Myocyte (in vitro differentiated cells): ENCODE measurements at places on chromosomes 11 and 22. TPM values are rescaled to one million over a fixed set of nuclear protein-coding genes. Genes with fewer than 3 reads are reported as not detected.
A peak's percentile ranks its signal among the peaks of the same experiment; 100 is the strongest.

GRCh38 chr11:78189174-78189724 lies 530 bp downstream of the USP35 start:
- no peak for DNase-seq

GRCh38 chr22:38276166-38276565 lies 3.4 kb upstream of the TMEM184B start:
- peak; percentile 44 for DNase-seq

The SCUBE1 gene
- not detected in 2 replicates for total RNA-seq

GRCh38 chr11:69888483-69889181 lies 69.4 kb upstream of the FGF3 start:
- DNase-seq, result peak; percentile 65

DNA sequence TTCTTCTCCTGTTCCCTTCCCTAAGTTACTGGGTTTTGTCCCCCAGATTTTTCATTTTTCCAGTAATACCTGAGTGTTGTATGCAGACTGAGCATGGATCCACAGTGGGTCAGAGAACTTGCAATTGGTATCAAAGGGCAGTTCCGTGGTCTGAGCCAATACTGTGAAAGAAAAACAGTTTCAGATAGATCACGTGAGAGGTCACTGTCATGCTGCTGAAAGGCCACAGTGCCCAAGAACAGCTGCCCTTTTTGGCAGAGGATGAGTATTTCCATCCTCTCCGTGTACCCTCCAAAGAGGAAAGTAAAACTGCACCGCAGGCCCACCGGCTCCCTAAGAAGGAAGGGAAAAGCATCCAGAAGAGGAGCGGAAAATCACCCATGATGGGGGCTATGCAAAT lies 73.0 kb upstream of the TBCEL start:
- DNase-seq, result peak; percentile 57

The CRYAB gene
- total RNA-seq, result 182 and 268 TPM in 2 replicates

The ELMOD1 gene
- 3.5 and 9.3 TPM in 2 replicates for total RNA-seq

- peak; percentile 33 for DNase-seq
Measured at GRCh38 chr11:45182902-45183301, 36.5 kb downstream of the PRDM11 start.

DNA sequence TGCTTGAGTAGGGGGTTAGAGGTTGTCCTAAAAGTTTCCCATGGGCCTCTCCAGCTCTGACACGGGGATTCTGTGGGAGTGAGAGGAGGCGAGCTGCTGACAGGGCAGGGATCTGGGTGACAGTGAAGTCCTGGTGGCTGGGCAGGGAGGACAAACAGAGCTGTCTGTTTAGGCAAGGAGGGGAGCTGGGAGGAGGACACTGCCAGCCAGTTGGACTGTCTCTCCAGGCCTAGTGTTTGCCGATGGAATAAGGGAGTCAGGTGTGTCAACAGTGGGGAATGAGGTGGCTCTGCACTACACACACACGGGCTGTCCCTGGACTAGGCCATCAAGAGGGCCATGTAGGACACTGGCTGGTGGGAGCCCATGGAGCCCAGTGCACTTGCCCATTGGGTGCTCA lies 20.6 kb upstream of the SYT7 start:
- no peak for DNase-seq

DNA sequence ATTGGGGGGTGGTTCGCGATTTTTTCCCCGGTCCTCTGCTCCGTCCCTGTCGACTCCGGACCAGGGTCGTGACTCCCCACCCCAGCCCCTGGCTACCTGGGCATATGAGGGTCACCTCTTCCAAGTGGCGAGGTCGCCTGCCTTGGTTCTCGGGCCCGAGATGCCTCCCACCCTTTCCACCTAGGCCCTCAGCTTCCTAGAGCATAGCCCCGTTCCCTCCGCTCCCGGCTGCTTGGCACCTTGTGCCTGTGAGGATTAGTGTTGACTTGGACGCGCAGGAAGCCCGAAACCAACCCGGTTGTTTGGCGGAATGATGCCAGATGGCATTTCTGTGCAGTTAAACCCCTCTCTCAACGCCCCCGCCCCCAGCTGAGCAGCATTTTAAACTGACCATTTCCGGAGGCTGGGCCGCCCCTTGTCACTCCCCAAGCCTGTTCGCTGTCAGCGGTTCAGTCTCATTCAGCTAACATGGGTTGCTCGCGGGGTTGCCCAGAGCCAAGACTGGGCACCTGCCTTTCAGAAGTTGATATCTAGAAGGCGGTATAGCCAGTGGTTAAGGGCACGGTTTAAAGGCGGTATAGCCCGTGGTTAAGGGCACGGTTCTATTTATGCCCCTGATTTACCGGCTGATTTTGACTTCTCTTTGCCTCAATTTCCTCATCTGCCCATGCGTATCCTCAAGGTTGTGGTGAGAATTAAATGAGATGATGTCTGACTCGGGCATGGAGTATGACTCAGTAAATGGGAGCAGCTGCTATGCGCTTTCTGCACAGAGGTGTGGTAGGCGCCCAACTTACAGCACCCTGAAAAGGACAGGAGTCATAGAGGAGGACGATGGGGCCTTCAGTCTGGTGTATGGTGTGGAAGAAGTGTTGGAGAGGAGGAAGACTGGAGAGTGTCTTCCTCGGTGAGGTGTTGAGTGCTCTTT lies 639 bp downstream of the INCENP start:
- DNase-seq, result peak; percentile 57

The TBX10 gene
- total RNA-seq, result not detected in 2 replicates

The TRIM22 gene
- 61.0 and 81.6 TPM in 2 replicates for total RNA-seq

GRCh38 chr11:35842958-35843357 lies 100.9 kb upstream of the LDLRAD3 start:
- no peak for DNase-seq

The SUSD2 gene
- 0.10 and 0.13 TPM in 2 replicates for total RNA-seq

GRCh38 chr11:129385801-129386200 lies 10.2 kb downstream of the BARX2 start:
- DNase-seq, result no peak

DNA sequence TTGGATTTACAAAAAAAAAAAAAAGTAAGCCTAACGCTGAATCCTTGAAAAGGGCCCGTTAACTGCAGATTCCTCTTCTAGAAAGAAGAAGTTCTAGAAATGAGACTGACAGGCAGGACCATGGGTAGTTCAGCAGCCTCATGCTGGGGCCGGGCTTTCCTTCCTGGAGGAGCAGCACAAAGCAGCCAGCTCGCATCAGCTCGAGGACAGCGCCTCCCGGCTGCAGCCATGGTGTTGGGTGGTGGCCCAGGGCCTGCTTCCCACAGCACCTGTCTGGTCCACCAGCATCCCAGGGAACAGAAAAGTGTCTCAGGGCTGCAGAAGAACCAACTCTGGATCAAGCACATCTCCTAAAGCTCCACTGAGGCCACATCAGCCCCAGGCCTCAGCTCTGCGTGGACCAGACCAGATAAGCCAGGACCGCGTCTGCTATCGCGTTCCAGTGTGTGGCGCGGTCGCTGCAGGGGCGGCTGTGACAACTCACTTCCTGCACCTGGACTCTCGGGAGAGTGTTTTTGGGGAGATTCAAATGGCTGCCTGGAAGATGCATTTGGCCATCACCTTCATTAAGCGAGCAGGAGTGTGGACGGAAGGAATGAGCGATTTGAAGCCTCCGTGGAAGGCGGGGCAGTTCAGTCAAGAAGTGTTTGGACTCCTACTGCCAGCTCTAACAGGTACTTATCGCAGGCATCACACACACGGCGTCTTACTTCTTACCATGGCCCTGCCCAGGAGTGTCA lies 53.5 kb downstream of the MYH9 start:
- no peak for DNase-seq
